ENCODE measurements at places on chromosomes 5 and 9.

DNA sequence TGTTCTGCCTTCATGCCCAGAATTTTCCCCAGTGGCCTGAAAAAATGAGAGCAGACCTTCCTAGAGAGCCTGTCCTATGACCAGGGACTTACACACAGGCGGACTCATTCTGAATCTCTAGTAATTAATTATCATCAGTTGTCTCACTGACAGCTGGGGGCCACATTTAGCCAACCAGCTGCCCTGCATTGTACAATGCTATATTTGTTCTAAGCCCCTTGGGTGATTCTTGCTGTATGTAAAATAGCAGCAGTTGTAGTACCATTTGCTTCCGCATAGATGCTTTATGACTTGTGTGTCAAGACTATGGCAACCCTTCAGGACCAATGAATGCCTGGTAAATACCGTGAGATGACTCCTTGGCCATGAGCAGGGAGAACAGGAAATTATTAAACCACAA is 415.4 kb upstream of the SEMA6A start:
- DNase-seq, result no peak

DNA sequence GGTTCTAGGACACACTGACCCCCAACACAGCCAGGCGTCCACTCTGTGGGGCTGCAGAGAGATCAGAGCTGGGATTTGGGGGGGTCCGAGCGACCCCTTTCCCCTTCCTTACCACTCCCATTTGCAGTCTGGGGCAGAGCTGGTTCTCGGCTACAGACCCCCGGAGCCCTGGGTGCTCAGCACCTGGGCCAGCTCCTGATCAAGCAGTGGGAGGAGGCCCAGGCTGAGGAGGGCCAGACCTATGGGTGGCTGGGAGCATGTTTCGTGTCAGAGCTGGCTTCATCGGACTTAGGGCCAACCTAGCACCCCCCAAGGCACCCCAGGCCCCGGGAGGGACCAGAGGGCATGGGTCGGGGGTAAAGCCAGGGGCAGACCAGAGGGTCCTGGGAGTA is 7.6 kb downstream of the GRIN1 start:
- no peak for DNase-seq

GRCh38 chr9:133290751-133291302 is 15.8 kb upstream of the ABO start:
- no peak for DNase-seq

GRCh38 chr5:130520211-130520610 is 615.9 kb downstream of the CHSY3 start:
- DNase-seq, result no peak

DNA sequence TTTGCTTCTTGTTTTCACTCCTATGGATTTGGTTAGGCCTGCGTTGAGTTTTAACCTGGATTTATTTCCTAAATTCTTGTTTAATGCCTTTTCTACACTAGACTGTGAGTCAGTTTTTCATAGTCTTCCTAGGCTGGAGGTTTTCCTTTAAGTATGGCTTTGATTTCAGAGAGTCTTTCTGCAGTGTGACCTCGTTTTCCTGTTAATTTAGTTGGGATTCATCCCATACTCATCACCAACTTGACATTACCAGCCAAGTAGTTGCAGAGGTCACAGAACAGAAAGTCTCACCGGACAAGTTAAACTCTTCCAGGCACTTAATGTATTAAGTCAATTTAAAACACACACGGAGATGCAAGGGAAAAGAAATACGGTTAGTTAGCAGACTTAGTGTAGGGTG is 29.7 kb upstream of the AUH start:
- no peak for DNase-seq

GRCh38 chr5:180866985-180867384 is 5.9 kb upstream of the ZFP62 start:
- DNase-seq, result no peak

- no peak for DNase-seq
These were observed 392.1 kb downstream of the DNAH5 start for GRCh38 chr5:13552361-13552760.

DNA sequence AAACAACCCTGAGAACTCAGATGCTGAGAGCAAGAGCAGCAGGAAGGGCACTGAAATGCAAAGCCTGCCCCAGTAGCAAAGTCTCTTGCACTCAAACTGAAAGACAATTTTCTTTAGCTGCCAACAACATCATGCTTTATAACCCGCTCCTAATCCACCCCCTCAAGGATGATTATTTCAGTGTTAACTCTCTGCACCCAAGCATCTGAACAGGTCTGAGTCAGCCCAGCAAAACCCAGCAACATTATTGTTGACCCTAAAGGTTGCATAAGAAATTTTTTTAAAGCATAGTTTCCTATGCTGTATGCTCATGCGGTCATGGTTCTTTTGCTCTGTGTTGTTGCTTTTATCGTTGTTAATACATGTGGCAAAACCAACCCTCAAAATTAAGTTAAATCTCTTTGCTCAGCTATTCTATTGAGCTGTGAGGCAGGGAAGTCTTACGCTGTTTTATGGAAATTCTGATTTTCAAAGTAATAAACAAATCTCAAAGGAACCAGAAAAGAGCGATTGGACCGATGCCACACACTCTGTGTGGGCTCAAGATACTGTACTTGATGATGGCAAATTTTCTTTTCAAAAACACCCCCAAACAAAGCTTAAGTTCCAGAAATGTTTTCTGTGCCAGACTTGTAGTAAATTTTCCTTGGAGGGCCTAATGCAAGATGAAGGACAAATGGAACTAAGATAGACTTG is 440.6 kb upstream of the MPDZ start:
- DNase-seq, result no peak

DNA sequence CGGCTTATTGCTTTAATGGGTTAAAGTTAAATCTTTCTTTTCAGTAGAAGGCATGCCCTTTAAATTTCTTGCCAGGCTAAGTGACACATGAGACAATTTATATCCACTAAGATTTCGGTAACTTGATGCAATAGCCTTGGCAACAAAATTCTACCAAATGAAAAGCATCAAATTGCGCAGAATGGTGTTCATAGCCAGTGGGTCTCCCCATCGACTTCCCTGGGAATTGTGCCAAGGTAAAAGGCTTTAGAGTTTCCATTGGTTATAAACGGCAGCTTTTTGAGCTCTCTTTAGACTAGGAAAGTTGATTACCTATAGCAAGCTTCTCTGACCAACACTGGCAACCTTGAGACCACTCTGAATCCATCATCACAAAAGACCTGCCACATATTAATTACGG is 358.4 kb downstream of the ARRDC3 start:
- no peak for DNase-seq

DNA sequence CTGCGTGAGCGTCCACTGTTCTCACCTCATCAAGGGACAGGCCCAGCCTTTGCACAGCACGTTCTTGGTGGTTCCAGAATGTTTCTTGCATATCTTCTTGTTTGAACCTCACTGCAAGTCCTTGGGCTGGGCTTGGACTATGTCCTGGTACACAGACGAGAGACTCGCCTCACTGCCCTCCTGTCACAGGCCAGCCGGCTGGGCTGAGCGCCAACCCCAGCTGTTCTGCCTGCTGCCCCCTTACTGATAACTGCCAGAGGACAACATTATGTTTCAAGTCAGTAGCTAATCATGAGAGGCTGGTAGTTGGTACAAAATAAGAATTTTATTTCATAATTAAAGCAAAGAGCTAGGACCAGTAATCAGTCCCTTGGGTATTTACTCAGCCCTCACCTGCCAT is 52.8 kb upstream of the LRRTM2 start:
- DNase-seq, result no peak

DNA sequence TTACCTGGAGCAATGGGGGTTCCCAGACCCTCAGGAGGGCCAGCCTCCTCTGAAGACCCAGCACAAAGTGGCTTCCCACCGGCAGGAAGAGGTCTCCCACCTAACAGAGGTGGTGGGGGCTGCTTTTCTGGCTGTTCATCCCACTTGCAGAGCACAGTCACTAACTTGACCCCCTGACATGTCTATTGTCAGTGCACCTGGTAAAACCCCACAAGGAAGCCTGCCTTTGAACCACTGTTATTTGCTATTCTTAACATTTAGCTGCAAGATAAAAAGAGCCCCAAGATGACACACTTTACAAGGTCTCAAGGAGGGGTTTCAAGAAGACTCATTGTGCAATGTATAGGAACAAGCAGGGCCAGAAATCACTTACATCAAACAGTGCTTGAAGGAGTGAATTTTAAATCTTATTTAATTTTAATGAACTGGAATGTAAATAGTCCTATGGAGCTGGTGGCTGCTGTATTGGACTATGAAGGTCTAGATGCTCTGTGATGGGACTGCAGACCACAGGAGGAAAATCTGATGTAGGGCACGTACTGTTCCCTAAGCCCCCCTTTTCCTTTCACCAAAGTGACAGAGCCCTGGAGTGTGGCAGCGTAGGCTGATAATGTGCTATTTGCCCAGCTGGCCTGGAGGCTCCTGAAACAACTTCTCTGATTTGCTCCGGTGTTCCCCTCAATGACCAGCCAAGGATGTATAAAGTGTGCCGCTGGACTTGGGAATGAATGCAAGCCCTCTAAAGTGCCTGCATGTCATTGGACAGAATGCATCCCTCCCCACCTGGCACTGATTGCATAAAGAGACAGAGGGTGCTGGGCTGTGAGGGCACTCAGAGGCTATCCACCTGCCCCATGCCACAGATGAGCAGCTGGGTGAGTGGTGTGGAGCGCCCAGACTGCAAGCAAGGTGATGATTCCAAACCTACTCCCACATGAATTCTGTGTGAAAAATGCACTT is 80.2 kb downstream of the PTPN3 start:
- no peak for DNase-seq

GRCh38 chr5:154470947-154471870 is 6.8 kb downstream of the HAND1 start:
- DNase-seq, result no peak

GRCh38 chr9:112699230-112699629 is 18.7 kb downstream of the INIP start:
- no peak for DNase-seq

DNA sequence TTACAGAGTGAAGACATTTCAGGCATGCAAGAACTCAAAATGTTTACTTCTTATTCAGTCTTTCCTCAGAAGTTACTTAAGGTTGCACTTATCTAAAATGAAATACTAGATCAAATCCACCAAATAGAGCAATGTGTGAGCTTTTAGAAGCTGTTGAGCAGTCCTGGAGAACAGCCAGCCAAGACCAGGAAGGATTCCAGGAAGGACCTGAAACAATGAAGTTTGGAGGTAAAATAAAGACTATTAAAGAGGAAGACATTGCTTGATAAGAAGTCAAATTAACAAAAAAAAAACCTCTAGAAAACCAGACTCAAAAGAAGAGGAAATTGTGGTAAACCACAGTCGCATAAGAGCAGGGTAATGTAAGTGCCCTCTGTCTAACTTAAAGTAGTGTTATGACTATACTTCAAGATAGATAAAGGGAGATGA is 156.2 kb upstream of the S1PR3 start:
- DNase-seq, result no peak

GRCh38 chr9:20031836-20032235 is 243.0 kb upstream of the SLC24A2 start:
- DNase-seq, result no peak

GRCh38 chr5:112049738-112050137 is 292.7 kb upstream of the NREP start:
- no peak for DNase-seq

- no peak for DNase-seq
These were observed 170.0 kb downstream of the AOPEP start for GRCh38 chr9:94896512-94896911.

GRCh38 chr9:116154976-116155697 is 1.5 kb downstream of the PAPPA start:
- DNase-seq, result no peak

- no peak for DNase-seq
These were observed 25.2 kb downstream of the WNK2 start for GRCh38 chr9:93209097-93209496.

- DNase-seq, result no peak
These were observed 192.1 kb downstream of the SPATA31D1 start for GRCh38 chr9:82180711-82181110.

DNA sequence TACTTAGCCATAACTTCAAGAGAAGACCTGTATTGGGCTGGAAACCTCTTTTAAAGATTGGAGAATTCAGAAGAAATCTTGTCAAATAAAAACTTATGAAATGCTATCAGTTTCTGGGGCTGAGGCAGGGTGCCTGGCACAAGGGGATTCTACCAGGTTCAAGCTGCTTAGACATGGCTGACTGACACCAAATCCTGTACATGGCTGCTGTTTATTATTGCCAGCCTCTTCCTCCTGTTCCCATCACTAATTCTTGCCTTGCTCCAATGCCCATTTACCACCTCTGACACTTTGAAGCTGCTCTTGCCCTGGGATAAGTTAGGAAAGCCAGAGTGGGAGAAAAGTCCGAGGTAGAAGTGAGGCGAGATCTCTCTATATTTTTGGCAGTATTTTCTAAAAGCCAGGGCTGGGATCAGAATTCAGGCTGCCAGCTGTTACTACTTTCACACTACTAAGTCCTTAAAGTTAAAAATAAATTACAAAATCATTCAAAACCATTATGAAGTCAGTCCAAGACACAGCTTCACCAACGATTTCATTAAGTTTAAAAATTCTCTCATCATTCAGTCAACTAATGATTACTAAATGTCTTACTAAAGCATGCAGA is 66.3 kb upstream of the TNFAIP8 start:
- DNase-seq, result no peak
